ENCODE measurements at places on chromosomes 3 and 15.
A peak's percentile ranks its signal among the peaks of the same experiment; 100 is the strongest.

GRCh38 chr15:71448688-71449114, 333.4 kb downstream of the THSD4 start:
- DNase-seq = no peak

GRCh38 chr15:94239474-94239873, 8.1 kb downstream of the MCTP2 start:
- no peak for DNase-seq

GRCh38 chr3:194871143-194871863, 185.6 kb downstream of the FAM43A start:
- no peak for DNase-seq

DNA sequence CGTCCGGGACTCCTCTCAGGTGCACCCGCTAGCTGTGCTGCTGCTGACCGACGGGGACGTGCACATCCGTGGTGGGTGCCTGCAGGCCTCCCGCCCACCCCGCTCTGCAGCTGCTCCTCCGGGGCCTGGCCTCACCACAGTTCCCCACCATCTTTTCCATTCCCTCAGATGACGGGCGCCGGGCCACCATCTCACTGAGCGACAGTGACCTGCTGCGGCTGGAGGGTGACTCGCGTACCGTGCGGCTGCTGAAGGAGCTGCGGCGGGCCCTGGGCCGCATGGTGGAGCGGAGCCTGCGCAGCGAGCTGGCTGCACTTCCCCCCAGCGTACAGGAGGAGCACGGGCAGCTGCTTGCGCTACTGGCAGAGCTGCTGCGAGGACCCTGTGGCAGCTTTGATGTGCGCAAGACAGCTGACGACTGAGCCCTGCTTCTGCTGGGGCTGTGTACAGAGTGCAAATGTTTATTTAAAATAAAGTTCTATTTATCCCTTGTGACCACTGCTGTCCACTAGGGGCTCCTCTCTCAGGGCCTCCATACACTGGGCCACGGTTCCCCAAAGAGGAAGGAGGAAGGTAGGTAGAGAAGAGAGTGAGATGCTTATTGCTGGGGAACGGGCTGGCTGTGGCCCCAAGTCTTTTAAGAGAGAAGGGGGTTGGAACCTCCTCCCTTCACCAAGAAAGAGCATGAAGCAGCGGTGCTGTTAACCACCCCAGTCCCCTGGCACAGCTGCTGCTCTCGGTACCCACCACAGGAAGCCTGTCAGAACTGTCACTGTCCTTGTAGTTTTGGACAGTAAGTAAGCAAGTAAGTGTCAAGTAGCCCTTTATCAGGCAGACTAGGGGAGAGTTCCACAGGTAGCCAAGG, 47.0 kb downstream of the DHX30 start:
- no peak for DNase-seq

- DNase-seq = no peak
These were observed 15.6 kb downstream of the NBEAL2 start for GRCh38 chr3:46994801-46995731.

- no peak for DNase-seq
These were observed 1326.3 kb upstream of the CADM2 start for GRCh38 chr3:83632526-83632925.

DNA sequence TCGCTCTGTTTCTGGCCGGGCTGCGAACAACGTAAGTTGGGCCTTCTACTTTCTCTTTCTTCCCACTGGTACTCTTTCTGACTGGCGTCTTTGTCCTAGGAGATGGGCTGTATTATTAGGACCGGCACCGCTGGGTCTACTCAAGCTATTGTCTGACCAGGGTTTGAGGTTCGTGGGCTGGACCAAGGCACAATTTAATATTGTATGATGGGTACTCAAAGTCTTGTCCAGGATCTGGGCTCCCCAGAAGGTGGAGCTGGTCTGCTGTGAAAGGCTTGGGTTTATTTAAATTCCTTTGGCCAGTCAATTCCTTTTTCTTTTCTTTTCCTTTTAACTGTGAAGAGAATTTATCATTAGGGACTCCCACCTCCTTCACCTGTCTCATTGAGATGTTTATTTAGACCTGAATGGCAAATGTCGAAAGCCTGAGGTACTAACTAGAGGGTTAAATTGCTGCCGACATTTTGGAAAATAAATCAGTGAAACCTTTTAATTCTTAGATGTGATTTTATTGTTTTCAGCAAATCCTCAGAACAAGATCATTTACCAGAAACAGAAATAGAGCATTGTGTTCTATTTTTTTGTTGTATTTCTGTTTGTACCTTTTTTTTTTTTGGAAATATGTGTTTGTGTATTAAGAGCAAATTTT, 410 bp downstream of the LRRC49 start:
- DNase-seq = no peak

GRCh38 chr3:12190832-12191231, 32.1 kb upstream of the TIMP4 start:
- no peak for DNase-seq

- DNase-seq = no peak
These were observed 138.8 kb upstream of the PRR20G start for GRCh38 chr3:127426444-127427153.

GRCh38 chr3:8324747-8325146, 176.9 kb upstream of the LMCD1 start:
- no peak for DNase-seq

DNA sequence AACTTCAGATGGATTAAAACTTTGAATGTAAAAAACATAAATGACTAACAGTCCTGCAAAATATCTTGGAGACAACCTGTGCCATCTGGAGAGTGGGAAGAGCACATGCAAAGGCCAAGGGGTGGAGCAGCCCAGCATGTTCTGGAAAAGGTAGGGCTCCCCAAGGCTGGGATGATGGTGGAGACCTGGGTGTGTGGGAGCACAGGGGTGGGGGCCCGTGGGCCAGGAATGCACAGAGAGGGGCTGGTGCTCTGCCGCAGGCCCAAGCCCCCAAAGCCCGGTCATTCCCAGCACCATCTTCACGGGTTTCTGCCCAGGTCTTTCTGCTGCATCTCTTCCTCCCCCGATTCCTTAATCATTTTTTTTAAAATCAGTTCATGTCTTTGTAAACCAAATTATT, 9.7 kb upstream of the GATA2 start:
- DNase-seq = no peak

- no peak for DNase-seq
These were observed 638.2 kb upstream of the NAALADL2 start for GRCh38 chr3:174220775-174221554.

GRCh38 chr3:59935025-59935424, 885.2 kb upstream of the CFAP20DC start:
- no peak for DNase-seq

GRCh38 chr15:26772154-26773066, at the start of gene GABRB3:
Gene GABRB3 (minus strand): TSS chr15:26773066.
- DNase-seq = no peak

GRCh38 chr3:124860599-124860998, 26.6 kb downstream of the ITGB5 start:
- peak; percentile 72 for DNase-seq

DNA sequence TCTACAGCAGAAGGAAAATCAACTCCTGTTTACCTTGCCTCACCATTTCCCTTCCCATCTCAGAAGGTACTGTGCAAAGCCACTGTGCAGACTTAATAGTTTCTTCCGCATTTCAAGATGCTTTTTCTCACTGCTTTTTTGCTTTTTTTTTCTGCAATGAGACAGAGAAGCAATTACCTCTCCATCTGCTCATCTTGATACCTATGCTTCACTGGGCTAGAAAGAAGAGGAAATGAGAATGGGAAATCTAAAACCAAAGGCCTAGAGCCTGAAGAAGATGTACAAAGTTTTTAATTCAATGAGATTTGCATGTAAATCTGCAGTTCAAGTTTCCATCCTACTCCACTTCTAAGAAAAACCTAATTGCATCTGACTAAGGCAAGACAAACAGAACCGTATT, 238.1 kb upstream of the SETMAR start:
- DNase-seq = no peak

GRCh38 chr3:187812496-187812895, 67.2 kb upstream of the BCL6 start:
- no peak for DNase-seq

DNA sequence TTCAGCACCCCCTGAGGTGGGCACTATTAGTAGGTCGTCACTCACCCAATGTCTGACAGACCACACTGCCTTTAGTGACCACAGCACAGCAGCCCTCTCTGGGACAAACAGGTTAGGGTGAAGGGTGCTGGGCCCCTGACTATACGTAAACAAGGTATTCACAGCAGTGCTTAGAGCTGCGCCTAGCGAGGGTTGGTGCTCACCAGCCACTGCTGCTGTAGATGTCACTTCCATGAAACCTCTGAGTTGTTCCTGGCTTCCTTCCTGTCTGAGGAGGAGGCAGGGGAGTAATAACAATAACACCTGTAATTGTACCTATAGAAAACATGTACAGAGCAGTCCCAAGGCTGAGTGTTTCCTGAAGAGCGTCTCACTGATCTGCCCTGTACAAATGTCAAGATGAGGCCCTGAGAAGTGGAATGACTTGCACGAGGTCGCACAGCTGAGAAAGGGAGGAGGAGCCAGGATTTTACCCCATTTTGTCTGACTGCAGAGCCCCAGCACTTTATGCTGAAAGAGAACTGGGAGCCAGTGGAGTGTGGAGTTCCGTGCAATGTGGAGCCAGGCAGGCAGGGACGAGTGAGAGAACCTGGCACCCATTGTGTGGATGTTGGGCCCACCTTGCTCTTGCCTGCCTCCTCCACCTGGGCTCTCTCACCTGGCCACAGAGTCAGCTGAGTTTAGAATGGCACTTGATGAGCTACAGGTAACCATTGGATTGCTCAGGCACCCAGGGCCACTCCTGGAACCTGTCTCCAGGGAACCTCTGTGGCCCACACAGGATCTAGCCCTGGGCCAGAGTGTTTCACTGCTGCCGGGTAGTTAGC, 93.8 kb downstream of the DNAJB8 start:
- DNase-seq = no peak

- DNase-seq = no peak
These were observed 168.2 kb downstream of the TPRG1 start for GRCh38 chr3:189339996-189340395.

DNA sequence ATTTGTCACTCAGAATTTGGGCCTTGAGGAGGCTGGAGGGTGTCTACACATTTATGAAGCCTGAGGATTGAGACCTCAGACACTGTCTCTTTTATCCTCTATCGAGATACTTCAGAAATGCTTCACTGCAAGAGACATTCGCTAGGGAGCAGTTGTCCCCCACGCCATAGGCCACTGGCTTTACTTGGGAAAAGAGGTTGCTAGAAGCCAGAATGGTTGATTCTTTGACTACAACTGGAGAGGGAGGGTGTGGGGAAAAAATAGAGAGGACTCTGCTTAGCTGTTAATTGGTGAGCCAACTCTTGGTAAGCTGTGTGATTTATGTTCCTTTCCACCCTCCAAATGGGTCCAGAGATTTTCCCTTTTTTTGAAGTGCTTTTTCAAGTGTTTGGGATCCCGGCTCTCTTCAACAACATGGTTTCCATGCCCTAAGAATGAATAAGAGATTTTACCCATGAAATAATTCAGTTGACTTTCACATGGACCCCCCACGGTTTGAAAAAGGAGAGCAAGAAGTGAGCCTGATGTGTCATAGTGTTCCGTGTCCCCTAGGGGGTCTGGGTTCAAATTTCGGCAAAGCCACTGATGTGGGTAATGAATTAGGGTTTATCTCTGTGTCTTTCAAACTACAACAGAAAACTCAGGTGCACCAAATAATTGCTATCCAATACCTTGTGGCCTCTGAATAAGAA, 2.7 kb downstream of the BOC start:
- DNase-seq = no peak

DNA sequence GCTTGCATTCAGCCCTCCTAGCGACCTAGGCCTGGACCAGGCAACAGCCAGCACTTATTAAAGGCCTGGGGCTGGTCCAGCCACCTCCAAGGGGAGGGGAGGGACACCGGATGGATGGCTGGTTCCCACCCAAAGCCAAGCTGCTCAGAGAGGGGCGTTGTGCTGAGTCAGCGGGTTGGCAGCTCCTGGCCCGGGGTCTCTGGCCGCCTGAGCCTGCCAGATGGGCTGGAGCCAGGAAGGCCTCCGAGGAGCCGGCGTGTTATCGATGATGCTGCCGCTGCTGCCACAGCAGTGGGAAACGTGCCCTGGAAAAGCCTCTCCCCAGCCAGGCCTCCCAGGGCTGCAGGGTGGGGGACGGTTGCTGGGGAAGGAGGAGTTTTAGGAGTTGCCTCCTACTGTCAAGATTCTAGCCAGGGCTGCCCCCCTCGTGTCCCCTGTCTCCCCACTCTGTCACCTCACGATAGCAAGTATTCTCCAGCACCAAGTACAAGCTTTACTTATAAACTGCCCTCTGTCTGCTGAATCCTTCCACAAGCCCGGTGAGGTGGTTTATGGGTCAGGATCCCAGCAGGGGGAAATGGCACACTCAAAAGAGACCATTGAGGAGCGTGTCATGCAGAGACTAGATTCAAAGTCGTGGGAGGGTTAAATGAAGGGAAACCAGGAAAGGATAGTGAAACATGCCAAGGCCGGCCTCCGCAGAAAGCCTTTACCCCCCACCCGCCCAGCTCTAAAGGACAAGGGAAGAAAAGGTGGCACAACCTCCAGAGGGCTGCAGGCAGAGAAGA, 43.2 kb upstream of the TSEN2 start:
- peak; percentile 54 for DNase-seq

DNA sequence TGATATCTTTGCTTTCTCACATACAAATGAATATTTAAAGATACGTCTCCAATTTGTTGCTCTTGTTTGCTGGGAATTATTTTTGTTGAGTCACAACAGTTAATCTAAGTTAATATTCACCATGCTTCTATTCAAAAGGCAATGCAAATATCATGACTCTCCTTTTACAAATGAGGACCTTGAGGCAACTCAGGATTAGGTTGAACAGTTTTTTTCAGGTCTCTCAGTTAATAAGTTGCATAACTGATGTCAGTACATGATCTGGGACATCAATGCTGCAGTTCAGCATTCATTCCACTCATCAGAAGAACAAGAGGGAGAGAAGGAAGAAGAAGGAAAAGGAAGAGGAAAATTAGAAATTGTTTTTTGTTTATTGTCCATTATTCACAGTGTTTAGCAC, 781 bp upstream of the NAALADL2 start:
- DNase-seq = no peak

GRCh38 chr3:32596909-32597369, 26.3 kb upstream of the DYNC1LI1 start:
- DNase-seq = no peak

GRCh38 chr3:52769786-52770455, 819 bp downstream of the NEK4 start:
- no peak for DNase-seq

- no peak for DNase-seq
These were observed 67.3 kb upstream of the ONECUT1 start for GRCh38 chr15:52857471-52857870.

Measured in smooth muscle cell of the brain vasculature (primary cell).